ENCODE measurements at places on chromosomes 13 and 19. TPM values are rescaled to one million over a fixed set of nuclear protein-coding genes. Genes with fewer than 3 reads are reported as not detected.

- no peak for DNase-seq
Observed at GRCh38 chr19:48509467-48510194, 2.0 kb downstream of the LMTK3 start.

GRCh38 chr19:29422486-29423085, 103.2 kb upstream of the VSTM2B start:
- no peak for DNase-seq

- no peak for DNase-seq
Observed at GRCh38 chr13:24252136-24252535, 57.2 kb upstream of the C1QTNF9 start.

DNA sequence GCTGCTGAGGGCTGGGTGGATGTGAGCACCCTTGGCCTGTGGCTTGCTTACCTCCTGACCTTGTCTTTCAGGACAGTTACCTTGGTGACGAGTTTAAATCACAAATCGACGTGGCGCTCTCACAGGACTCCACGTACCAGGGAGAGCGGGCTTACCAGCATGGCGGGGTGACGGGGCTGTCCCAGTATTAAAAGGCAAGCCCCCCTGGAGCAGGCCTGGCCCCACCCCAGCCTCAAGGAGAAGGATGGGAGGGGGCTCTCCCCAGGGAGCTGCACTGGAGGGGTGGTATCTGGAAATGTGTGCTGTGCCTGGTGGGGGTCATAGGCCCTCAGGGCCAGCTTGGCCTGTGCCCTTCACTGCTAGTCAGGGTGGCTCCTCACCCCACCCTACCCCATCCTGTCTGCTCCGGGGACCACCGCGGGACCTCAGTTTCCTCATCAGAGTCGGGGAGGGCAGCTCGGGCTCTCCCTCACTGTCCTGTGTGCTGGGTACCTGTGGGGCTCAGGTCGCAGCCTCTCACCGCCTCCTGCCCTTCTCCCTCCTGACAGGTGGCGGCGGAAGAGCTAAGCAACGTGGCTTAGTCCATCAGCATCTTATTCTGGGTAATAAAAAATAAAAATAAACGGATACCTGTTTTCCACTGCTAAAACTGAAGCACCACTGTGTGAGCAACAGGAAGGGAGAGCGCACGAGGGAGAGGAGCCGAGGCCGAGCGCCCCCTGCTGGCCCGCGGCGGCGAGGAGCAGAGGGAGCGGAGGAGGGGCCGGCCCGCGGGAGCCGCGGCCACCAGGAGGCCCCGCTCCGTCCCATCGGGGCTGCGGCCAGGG, 29.8 kb downstream of the CERS1 start:
- peak; percentile 54 for DNase-seq

DNA sequence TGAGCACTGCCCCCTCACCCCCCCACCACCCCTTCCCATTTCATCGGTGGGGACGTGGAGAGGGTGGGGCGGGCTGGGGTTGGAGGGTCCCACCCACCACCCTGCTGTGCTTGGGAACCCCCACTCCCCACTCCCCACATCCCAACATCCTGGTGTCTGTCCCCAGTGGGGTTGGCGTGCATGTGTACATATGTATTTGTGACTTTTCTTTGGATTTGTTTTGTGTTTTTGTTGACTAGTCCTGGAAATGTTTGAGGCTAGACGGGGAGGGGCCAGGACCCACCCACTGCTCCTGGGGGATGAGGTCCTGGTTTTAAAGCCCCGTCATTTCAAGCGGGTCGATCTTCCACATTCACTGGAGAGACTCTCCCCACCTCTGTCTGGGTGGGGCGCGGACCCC, 3.0 kb upstream of the TEKTIP1 start:
- DNase-seq: no peak

- DNase-seq: no peak
Observed at GRCh38 chr19:7867092-7867844, 6.9 kb downstream of the PRR36 start.

GRCh38 chr19:40322271-40322610, 26.0 kb downstream of the C19orf47 start:
- DNase-seq: no peak

- no peak for DNase-seq
Observed at GRCh38 chr13:101728021-101728420, 275.5 kb downstream of the ITGBL1 start.

DNA sequence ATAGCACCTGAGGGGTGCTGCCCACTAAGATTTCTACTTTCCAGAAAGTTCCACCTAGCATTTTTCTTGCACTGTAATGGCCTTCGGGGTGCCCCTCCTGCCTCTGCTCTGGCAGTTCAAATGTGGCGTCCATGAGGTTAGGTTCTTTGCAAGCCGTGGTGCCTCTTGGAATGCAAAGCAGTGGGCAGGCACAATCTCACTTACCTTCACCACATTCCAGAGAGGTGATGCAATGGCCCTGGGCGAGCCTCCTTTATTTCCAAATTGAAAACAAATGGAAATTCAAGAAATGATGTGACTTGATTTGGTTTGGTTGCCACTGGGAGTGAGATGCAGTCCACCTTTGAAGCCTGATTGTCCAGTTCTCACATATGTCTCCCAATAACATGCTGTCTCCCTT, 46.9 kb downstream of the FGF9 start:
- no peak for DNase-seq

DNA sequence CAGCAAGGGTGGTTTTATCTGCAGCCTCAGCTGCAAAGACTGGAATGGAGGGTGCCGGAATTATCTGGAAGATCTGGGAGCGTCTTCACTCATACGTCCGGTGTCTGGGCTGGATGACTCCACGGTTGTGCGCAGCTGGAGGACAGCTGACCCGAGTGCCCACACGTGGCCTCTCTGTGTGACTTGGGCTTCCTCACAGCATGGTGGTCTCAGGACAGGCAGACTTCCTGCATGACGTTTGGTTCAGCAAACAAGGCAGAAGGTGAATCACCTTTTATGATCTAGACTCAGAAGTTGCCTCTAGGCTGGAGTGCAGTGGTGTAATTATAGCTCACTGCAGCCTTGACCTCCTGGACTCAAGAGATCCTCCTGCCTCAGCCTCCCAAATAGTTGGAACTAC, 33.2 kb downstream of the CACNG6 start:
- DNase-seq: no peak

DNA sequence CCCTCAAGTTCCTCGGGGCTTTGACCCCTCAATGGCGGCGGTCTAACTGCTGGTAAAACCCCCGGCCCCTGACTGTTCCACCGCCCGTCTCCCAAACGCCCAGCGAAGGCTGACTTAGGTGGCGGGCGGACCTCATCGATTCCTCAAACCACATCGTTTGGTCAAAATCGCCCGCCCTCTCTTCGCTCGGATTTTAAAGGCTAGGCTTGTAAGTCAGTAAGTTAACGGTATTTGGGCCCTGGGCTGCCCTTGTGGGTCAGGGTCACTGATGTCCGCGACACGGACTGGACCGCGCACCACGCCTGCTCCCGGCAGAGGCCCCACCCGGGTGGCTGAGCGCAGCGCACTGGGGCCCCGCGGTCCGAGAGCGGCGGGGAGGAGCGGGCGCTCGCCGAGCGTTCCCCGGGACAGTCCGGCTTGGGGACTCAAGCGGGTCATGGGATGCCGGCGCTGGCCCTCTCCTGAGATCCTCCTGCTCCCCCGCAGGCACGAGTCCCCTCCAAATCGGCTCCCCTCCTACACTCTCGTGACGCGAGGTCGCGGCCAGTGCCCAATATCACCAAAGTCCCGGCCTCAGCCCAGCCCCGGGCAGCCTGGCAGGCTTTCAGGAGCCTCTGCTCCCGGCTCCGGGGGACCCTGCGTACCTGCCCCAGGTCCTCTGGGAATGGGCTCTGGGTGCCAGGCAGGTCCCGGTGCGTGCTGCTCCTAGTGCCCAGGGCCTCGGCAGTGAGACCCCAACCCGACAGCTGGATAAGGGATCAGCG, 1.0 kb downstream of the FLT1 start:
- DNase-seq: no peak

GRCh38 chr19:16290692-16291091, 33.9 kb upstream of the KLF2 start:
- no peak for DNase-seq

DNA sequence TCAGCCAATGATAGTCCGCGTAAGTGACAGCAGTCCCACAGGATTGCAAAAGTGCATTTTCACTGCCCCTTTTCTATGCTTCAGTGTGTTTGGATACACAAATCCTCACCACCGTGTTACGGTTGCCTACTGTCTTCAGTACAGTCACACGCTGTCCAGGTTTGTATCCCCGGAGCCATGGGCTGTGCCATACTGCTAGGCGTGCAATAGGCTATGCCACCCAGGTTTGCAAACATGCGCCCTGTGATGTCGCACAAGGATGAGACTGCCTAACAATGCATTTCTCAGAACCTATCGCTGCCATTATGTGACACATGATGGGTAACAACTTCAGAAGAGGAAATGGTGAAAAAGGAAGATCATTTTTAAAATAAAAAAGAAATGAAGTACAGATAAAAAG, 16.8 kb upstream of the ADPRHL1 start:
- DNase-seq: no peak

GRCh38 chr19:28836421-28836820, 376.5 kb downstream of the UQCRFS1 start:
- no peak for DNase-seq

DNA sequence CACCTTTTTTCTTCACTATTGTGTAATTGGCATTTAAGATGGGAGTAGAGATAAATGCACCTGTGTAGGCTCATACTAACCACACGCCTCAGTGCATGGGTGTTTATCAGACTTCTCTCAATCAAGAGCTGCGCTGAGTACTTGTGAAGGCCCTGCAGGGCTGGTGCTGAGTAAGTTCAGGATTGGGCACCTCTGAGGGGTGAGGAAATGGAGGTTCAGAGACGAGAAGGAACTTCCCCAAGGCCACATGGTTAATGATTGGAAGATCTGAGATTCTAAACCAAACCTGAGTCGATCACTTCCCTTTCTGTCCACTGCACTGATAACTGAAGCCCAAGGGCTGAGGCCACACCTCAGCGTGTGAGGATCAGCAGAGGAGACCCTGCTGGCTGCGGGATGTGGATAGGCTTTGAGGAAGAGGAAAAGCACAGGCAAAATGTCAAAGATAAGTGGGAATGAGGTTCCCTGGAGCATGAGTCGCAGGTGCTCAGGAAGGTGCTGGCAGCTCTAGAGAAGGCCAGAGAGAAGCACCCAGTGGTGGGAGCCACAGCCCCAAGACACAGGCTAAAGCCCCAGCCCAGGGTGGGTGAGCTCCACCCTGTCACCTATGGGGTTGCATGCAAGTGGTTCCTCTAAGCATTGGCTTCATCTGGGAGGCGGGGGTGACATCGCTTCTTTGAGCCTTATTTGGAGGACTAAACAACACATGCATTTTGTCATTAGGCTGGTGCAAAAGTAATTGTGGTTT, 32.3 kb upstream of the GJB6 start:
- peak; percentile 72 for DNase-seq

DNA sequence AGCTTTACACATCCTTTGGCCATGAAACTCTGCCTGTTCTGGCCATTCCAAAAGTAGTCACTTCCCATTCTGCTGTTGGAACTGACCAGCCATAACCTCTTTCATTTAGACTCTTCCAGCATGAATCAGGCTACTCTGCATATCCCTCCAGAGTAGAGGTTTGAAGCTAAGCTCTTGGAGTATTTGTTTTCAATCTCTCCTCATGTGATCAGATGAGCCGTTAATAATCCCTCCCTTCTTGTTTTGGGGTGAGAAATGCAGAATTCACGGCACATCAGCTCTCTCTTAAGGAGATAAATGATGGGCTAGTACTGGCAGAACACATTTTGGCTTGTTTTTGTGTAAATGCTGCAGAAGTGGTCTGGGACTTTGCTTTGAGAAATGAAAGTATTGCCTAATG, 519.9 kb downstream of the PCDH17 start:
- DNase-seq: no peak

The C1QTNF9B gene
- total RNA-seq: not detected

The POGLUT2 gene
- total RNA-seq: 1.2 TPM

The IRGC gene
- total RNA-seq: 0.08 TPM

The HIPK4 gene
- total RNA-seq: not detected

The RASGRP4 gene
- total RNA-seq: not detected

The RAB3D gene
- 20.5 TPM for total RNA-seq

The LSR gene
- total RNA-seq: 475 TPM

The SLC17A7 gene
- total RNA-seq: 0.18 TPM

The NLRP12 gene
- total RNA-seq: not detected

The GRIK5 gene
- 0.21 TPM for total RNA-seq

The PSG7 gene
- total RNA-seq: not detected

The OR10H2 gene
- not detected for total RNA-seq
